ENCODE measurements at places on chromosomes 13 and 19. TPM values are rescaled to one million over a fixed set of nuclear protein-coding genes. Genes with fewer than 3 reads are reported as not detected.

- no peak for DNase-seq
- no peak overlapping the region for H3K27ac ChIP-seq
- no peak overlapping the region for H3K4me3 ChIP-seq
- no peaks in the 10 kb centered on the region for H3K4me1 ChIP-seq
These were observed 21.0 kb downstream of the RFXAP start for GRCh38 chr13:36839981-36840380.

DNA sequence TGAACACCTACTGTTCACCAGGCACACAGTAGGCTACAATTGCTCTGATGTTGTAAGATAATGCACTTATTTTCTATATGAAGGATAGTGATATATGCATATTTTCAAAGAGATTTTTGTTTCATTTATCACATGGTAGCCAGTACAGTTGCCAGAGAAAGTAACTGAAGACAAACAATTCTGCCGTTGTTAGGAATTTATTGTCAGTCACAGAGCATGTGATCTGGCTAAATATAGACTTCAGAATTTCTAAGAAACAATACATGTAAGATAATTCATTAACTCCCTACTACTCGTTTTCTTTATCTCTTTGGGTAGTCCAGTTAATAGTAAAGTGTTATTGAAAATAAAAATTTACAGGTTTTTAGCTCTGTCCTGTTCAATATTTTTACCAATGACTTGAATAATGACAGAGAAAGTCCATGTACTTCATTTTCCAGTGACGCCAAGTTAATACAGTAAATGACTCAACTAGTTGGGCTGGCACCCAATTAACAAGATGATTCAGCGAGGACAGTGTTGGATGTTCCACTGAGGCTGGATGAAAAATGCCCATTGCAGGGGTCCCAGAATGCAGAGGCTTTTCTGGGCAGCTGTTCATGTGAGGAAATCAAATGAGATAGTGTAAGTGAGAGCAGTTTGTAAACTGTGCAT lies 35.6 kb downstream of the GJA3 start:
- no peak overlapping the region for H3K27ac ChIP-seq
- peaks cover 10% of the 10 kb centered on the region for H3K27me3 ChIP-seq
- peaks cover 6% of the 10 kb centered on the region for H3K4me1 ChIP-seq
- H3K4me3 ChIP-seq = no peak overlapping the region

GRCh38 chr19:34662919-34663318 lies 14.0 kb downstream of the SCGB2B2 start:
- H3K27ac ChIP-seq = no peak overlapping the region
- H3K27me3 ChIP-seq = no peaks in the 10 kb centered on the region
- H3K4me3 ChIP-seq = no peak overlapping the region

- peaks cover 4% of the 10 kb centered on the region for H3K4me1 ChIP-seq
- no peaks in the 10 kb centered on the region for H3K36me3 ChIP-seq
- DNase-seq = no peak
- no peak overlapping the region for H3K4me3 ChIP-seq
These were observed 17.2 kb downstream of the RASA3 start for GRCh38 chr13:114115191-114115671.

DNA sequence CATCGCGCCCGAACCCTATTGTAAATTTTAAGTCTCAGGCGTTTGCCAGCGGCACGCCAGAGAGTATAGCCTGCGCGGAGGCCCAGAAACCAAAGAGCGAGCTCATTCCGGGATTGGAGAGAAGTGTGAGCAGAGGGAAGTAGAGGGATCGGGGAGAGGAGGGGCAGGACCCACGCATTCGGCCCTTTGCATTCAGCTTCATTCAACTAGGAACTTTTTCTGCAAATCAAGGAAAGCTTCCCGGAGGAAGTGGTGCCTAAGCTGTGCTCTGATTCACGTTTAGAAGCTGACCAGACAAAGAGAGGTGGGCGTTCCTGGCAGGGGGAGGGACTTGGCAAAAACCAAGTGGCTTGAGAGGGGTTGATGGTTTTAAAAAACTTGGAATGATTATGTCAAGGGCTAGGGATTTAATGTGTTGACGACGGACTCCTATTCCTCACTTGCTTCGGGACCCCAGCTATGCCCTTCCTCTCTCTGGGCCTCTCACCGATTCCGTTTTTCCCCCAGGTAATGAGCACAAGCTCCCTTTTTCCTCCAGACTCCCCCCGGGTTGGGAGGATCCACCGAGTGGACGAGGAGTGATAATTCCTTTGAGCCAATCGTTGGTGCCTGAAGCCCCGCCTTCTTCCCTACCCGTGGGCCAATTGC lies 811 bp upstream of the PRMT1 start:
- H3K27me3 ChIP-seq = no peaks in the 10 kb centered on the region
- peak overlapping the region; percentile 99 for H3K4me3 ChIP-seq
- peaks cover 56% of the 10 kb centered on the region for H3K4me1 ChIP-seq
- DNase-seq = peak; percentile 93

DNA sequence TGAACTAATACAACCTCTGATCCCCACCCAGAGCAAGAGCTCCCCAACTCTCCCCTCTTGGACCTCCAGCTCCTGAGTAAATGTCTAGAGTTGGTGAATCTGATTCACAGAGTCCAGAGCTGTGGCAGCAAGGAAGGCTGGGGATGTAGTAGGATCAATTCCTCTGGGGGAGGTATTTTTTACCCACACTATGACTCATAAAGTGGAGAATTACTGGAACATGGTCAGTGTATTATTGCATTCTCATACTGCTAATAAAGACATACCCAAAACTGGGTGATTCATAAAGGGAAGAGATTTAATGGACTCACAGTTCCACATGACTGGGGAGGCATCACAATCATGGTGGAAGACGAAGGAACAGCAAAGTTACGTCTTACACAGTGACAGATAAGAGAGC lies 496.7 kb downstream of the EFNB2 start:
- no peaks in the 10 kb centered on the region for H3K36me3 ChIP-seq
- no peak overlapping the region for H3K4me3 ChIP-seq
- no peak for DNase-seq
- no peak overlapping the region for H3K27ac ChIP-seq
- no peaks in the 10 kb centered on the region for H3K27me3 ChIP-seq
- no peaks in the 10 kb centered on the region for H3K4me1 ChIP-seq

- no peaks in the 10 kb centered on the region for H3K36me3 ChIP-seq
- no peak overlapping the region for H3K4me3 ChIP-seq
- DNase-seq = no peak
These were observed 25.2 kb upstream of the ARGLU1 start for GRCh38 chr13:106593132-106593531.

- H3K27me3 ChIP-seq = no peaks in the 10 kb centered on the region
- no peaks in the 10 kb centered on the region for H3K36me3 ChIP-seq
These were observed 3.9 kb downstream of the CD209 start for GRCh38 chr19:7743425-7743841.

GRCh38 chr19:30696514-30696913 lies 324.3 kb downstream of the ZNF536 start:
- DNase-seq = peak; percentile 64
- H3K36me3 ChIP-seq = no peaks in the 10 kb centered on the region
- H3K4me1 ChIP-seq = no peaks in the 10 kb centered on the region
- no peak overlapping the region for H3K27ac ChIP-seq
- H3K4me3 ChIP-seq = no peak overlapping the region

DNA sequence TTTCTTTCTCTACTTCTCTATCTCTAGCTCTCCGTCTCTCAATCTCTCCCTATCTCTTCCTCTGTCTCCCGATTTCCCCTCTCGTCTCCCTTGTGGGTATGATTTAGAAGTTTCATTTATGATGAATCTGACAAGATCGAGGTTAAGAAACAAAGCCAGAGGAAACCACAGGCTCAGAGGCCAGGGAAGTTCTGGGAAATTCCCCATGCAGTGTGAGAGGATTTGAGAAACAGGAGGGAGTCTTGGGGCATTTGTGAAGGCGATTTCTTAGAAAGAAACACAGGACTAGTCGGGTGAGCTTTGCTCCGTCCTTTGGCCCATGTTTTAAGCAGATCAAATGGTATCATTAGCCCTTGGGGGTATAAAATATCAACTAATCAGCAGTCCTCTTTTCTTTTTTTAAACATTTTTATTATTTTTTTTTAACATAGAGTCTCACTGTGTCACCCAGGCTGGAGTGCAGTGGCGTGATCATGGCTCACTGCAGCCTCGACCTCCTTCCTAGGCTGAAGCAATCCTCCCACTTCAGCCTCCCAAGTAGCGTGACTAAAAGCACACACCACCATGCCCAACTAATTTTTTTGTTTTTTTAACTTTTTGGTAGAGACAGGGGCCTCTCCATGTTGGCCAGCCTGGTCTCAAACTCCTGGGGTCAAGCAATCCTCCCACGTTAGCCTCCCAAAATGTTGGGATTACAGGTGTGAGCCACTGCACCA lies 25.8 kb downstream of the TNFSF9 start:
- no peaks in the 10 kb centered on the region for H3K4me1 ChIP-seq
- no peak overlapping the region for H3K4me3 ChIP-seq
- H3K36me3 ChIP-seq = no peaks in the 10 kb centered on the region
- H3K27me3 ChIP-seq = peaks cover 24% of the 10 kb centered on the region
- no peak overlapping the region for H3K27ac ChIP-seq

DNA sequence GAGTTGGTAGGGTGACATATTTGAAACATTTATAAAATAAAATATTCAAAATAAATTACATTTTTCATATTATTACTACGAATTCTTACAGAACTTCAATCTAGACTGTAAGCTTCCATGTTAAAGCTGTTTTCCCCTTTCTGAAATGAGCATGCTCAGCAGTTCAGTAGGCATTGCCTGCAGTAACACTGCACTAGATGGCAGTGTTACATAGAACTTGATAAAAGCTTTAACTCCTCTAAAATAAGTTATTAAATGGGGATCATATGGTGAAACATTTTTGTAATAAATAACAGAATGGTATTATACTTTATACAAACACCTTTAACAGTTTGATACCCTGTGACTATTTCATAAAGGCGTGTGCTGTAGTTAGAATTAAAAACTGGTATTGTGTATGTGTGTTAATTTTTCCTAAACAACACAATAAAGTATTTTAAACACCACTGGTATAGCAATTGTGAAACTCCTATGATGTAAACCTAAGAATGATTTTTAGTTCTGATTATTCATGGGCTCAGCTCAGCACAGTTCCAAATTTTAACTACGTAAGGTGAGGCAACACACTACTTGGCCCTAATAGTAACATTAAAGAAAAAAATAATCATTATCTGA lies 11.6 kb upstream of the GPR18 start:
- DNase-seq = no peak
- peaks cover 25% of the 10 kb centered on the region for H3K4me1 ChIP-seq
- H3K27ac ChIP-seq = peak overlapping the region; percentile 60
- H3K27me3 ChIP-seq = no peaks in the 10 kb centered on the region
- H3K36me3 ChIP-seq = no peaks in the 10 kb centered on the region
- no peak overlapping the region for H3K4me3 ChIP-seq

- H3K27ac ChIP-seq = no peak overlapping the region
- H3K4me1 ChIP-seq = peaks cover 8% of the 10 kb centered on the region
- no peaks in the 10 kb centered on the region for H3K36me3 ChIP-seq
- DNase-seq = no peak
These were observed 229.1 kb downstream of the KCNRG start for GRCh38 chr13:50244355-50244712.

- H3K36me3 ChIP-seq = no peaks in the 10 kb centered on the region
- no peaks in the 10 kb centered on the region for H3K4me1 ChIP-seq
- H3K27me3 ChIP-seq = no peaks in the 10 kb centered on the region
- H3K4me3 ChIP-seq = no peak overlapping the region
These were observed 1227.4 kb downstream of the PCDH17 start for GRCh38 chr13:58858870-58859371.

- no peaks in the 10 kb centered on the region for H3K4me1 ChIP-seq
- no peak overlapping the region for H3K4me3 ChIP-seq
- no peak overlapping the region for H3K27ac ChIP-seq
- no peaks in the 10 kb centered on the region for H3K27me3 ChIP-seq
These were observed 333.4 kb downstream of the KCTD12 start for GRCh38 chr13:76552807-76553206.

GRCh38 chr19:38303517-38304351 lies at the start of gene C19orf33:
C19orf33 (plus strand) TSS chr19:38304251; CDS start chr19:38304262, 11 bp downstream.
- H3K27ac ChIP-seq = peak within 1 kb of the TSS; percentile 70
- H3K36me3 ChIP-seq = no peaks in the 10 kb centered on the region
- H3K4me1 ChIP-seq = peaks cover 5% of the 10 kb centered on the region
- peak; percentile 88 for DNase-seq
- H3K27me3 ChIP-seq = no peaks in the 10 kb centered on the region
- peak within 1 kb of the TSS; percentile 25 for H3K4me3 ChIP-seq

DNA sequence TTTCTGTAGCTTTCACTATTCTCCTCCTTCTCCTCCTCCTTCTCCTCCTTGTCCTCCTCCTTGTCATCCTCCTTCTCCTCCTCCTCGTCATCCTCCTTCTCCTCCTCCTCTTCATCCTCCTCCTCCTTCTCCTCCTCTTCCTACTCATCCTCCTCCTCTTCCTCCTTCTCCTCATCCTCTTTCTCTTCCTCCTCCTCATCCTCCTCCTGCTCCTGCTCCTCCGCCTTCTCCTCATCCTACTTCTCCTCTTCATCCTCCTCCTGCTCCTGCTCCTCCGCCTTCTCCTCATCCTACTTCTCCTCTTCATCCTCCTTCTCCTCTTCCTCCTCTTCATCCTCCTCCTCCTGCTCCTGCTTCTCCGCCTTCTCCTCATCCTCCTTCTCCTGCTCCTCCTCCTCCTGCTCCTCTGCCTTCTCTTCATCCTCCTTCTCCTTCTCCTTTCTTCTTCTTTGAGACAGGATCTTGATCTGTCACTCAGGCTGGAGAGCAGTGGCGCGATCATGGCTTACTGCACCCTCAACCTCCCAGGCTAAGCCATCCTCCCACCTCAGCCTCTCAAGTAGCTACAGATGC lies 36.3 kb downstream of the TRPM4 start:
- no peaks in the 10 kb centered on the region for H3K36me3 ChIP-seq
- DNase-seq = no peak
- no peak overlapping the region for H3K4me3 ChIP-seq
- H3K4me1 ChIP-seq = no peaks in the 10 kb centered on the region
- H3K27me3 ChIP-seq = no peaks in the 10 kb centered on the region

GRCh38 chr19:44722131-44723121 lies 23.5 kb downstream of the CEACAM16 start:
- peaks cover 33% of the 10 kb centered on the region for H3K4me1 ChIP-seq
- H3K4me3 ChIP-seq = no peak overlapping the region
- no peaks in the 10 kb centered on the region for H3K27me3 ChIP-seq
- peak; percentile 63 for DNase-seq
- peak overlapping the region; percentile 57 for H3K27ac ChIP-seq

- peak within 1 kb of the TSS; percentile 99 for H3K27ac ChIP-seq
- H3K36me3 ChIP-seq = no peaks in the 10 kb centered on the region
- H3K4me3 ChIP-seq = peak within 1 kb of the TSS; percentile 51
- peak; percentile 65 for DNase-seq
- peaks cover 69% of the 10 kb centered on the region for H3K4me1 ChIP-seq
- H3K27me3 ChIP-seq = no peaks in the 10 kb centered on the region
These were observed at the start of gene ICAM1 for GRCh38 chr19:10270616-10271394. ICAM1 (plus strand) TSS chr19:10271120; CDS start chr19:10271160, 40 bp downstream.

PHLDB3 gene
- total RNA-seq = 4.5 TPM

ZNF723 gene
- total RNA-seq = not detected

ZNF784 gene
- total RNA-seq = 6.0 TPM

KLK11 gene
- total RNA-seq = 3.6 TPM

ZNF77 gene
- total RNA-seq = 3.4 TPM

CGB8 gene
- not detected for total RNA-seq

GNG7 gene
- total RNA-seq = 5.7 TPM

INSL3 gene
- not detected for total RNA-seq

AXL gene
- 35.2 TPM for total RNA-seq

KCTD15 gene
- 21.8 TPM for total RNA-seq

LRG1 gene
- 11.2 TPM for total RNA-seq

EBI3 gene
- total RNA-seq = 6.0 TPM

SPACA4 gene
- total RNA-seq = not detected

ZNF560 gene
- total RNA-seq = 0.13 TPM

POMP gene
- total RNA-seq = 65.0 TPM
